ENCODE measurements at places on chromosomes 4 and X. TPM values are rescaled to one million over a fixed set of nuclear protein-coding genes. Genes with fewer than 3 reads are reported as not detected.

The BMX gene
- not detected for total RNA-seq

The RLIM gene
- 15.2 TPM for total RNA-seq

The SLC49A3 gene
- 0.10 TPM for total RNA-seq

The RPL39 gene
- total RNA-seq: 3,099 TPM

The PCDH7 gene
- total RNA-seq: 0.07 TPM

The USP53 gene
- 10.6 TPM for total RNA-seq

The HHIP gene
- 0.76 TPM for total RNA-seq

The NDNF gene
- not detected for total RNA-seq

The UCP1 gene
- total RNA-seq: 0.07 TPM

The DDX60 gene
- total RNA-seq: 2.6 TPM

The FDCSP gene
- total RNA-seq: not detected

The VCX3A gene
- not detected for total RNA-seq

The AFM gene
- not detected for total RNA-seq

The OTC gene
- not detected for total RNA-seq

The HELT gene
- not detected for total RNA-seq

The PASD1 gene
- total RNA-seq: not detected

The ADAMTS3 gene
- not detected for total RNA-seq

The PPEF2 gene
- total RNA-seq: not detected

The CASP3 gene
- total RNA-seq: 24.7 TPM

The UGT2B28 gene
- total RNA-seq: not detected

The GALNTL6 gene
- total RNA-seq: 0.08 TPM

The PNMA5 gene
- total RNA-seq: not detected

The SPOCK3 gene
- 0.22 TPM for total RNA-seq

The NAP1L5 gene
- 2.1 TPM for total RNA-seq

The CCKAR gene
- total RNA-seq: not detected

The ADAD1 gene
- not detected for total RNA-seq

The COPS4 gene
- total RNA-seq: 35.9 TPM

The SSX2 gene
- total RNA-seq: not detected

The FMR1 gene
- 25.8 TPM for total RNA-seq

The RPA4 gene
- 0.14 TPM for total RNA-seq

The EXOC1L gene
- total RNA-seq: not detected

The SPANXC gene
- not detected for total RNA-seq

The POF1B gene
- total RNA-seq: 3.0 TPM

The HTRA3 gene
- 19.4 TPM for total RNA-seq

The BEX5 gene
- total RNA-seq: not detected

The SPIN4 gene
- total RNA-seq: 5.2 TPM

The ALB gene
- not detected for total RNA-seq

The SUPT20HL1 gene
- not detected for total RNA-seq

The RBM47 gene
- total RNA-seq: 36.7 TPM

The PFKFB1 gene
- not detected for total RNA-seq

The SMARCA1 gene
- 57.1 TPM for total RNA-seq

The DCAF4L1 gene
- total RNA-seq: 0.13 TPM

The GPRASP1 gene
- 0.35 TPM for total RNA-seq

The EREG gene
- total RNA-seq: 9.8 TPM

The CSAG3 gene
- not detected for total RNA-seq

The SERTM2 gene
- not detected for total RNA-seq

The TASL gene
- total RNA-seq: not detected

The SSX3 gene
- not detected for total RNA-seq

The PJA1 gene
- total RNA-seq: 12.7 TPM

The ANXA3 gene
- total RNA-seq: 84.9 TPM

The TCEAL7 gene
- total RNA-seq: not detected

The H2BW2 gene
- total RNA-seq: not detected

The F9 gene
- total RNA-seq: not detected

The MAGEB4 gene
- not detected for total RNA-seq

The RASL11B gene
- 0.13 TPM for total RNA-seq

The CLDN24 gene
- not detected for total RNA-seq

The DOCK11 gene
- 8.6 TPM for total RNA-seq

The RELL1 gene
- total RNA-seq: 10.1 TPM
